ENCODE measurements at places on chromosomes 7 and 10. TPM values are rescaled to one million over a fixed set of nuclear protein-coding genes. Genes with fewer than 3 reads are reported as not detected.

The CLCN1 gene
- total RNA-seq: not detected

The SFTPD gene
- total RNA-seq: 630 TPM

The SLC16A9 gene
- total RNA-seq: 0.83 TPM

The TMEM229A gene
- total RNA-seq: not detected

The HELLS gene
- 2.7 TPM for total RNA-seq

The ABI1 gene
- total RNA-seq: 65.1 TPM

The ZNF425 gene
- 1.2 TPM for total RNA-seq

The RBP4 gene
- total RNA-seq: 17.4 TPM

The NOS3 gene
- 15.1 TPM for total RNA-seq

The ITIH5 gene
- 14.8 TPM for total RNA-seq

The AKR1C3 gene
- 84.4 TPM for total RNA-seq

Measured in lower lobe of right lung (tissue), 2 donors.